ENCODE measurements at places on chromosomes 2 and 18. TPM values are rescaled to one million over a fixed set of nuclear protein-coding genes. Genes with fewer than 3 reads are reported as not detected.

GRCh38 chr2:134139611-134140010, 114.3 kb upstream of the MGAT5 start:
- H3K4me1 ChIP-seq, result peaks cover 27% of the 10 kb centered on the region
- DNase-seq, result no peak
- no peak overlapping the region for H3K4me3 ChIP-seq
- no peaks in the 10 kb centered on the region for H3K27me3 ChIP-seq

GRCh38 chr18:73824671-73825070, 323.0 kb downstream of the FBXO15 start:
- peaks cover 7% of the 10 kb centered on the region for H3K4me1 ChIP-seq
- H3K27ac ChIP-seq, result no peak overlapping the region
- H3K27me3 ChIP-seq, result peaks cover 5% of the 10 kb centered on the region

- DNase-seq, result no peak
- H3K4me3 ChIP-seq, result no peak overlapping the region
- no peaks in the 10 kb centered on the region for H3K36me3 ChIP-seq
- H3K4me1 ChIP-seq, result peaks cover 48% of the 10 kb centered on the region
These were observed 47.3 kb downstream of the PKP4 start for GRCh38 chr2:158504088-158504487.

- peak overlapping the region; percentile 42 for H3K4me3 ChIP-seq
- peak; percentile 25 for DNase-seq
- H3K4me1 ChIP-seq, result peaks cover 21% of the 10 kb centered on the region
- H3K27ac ChIP-seq, result peak overlapping the region; percentile 62
These were observed 44.5 kb downstream of the TMEM131 start for GRCh38 chr2:97951155-97951680.

GRCh38 chr2:202105025-202105424, 32.0 kb downstream of the KIAA2012 start:
- H3K27me3 ChIP-seq, result no peaks in the 10 kb centered on the region
- no peak for DNase-seq
- H3K4me1 ChIP-seq, result peaks cover 9% of the 10 kb centered on the region
- no peaks in the 10 kb centered on the region for H3K36me3 ChIP-seq
- H3K4me3 ChIP-seq, result no peak overlapping the region
- H3K27ac ChIP-seq, result no peak overlapping the region

Gene DUSP2
- 3.1 TPM for polyA plus RNA-seq

Gene SCYGR6
- polyA plus RNA-seq, result not detected
